Ureter (tissue), 1 donor: ENCODE measurements at places on chromosomes 7 and 10. TPM values are rescaled to one million over a fixed set of nuclear protein-coding genes. Genes with fewer than 3 reads are reported as not detected.

DNA sequence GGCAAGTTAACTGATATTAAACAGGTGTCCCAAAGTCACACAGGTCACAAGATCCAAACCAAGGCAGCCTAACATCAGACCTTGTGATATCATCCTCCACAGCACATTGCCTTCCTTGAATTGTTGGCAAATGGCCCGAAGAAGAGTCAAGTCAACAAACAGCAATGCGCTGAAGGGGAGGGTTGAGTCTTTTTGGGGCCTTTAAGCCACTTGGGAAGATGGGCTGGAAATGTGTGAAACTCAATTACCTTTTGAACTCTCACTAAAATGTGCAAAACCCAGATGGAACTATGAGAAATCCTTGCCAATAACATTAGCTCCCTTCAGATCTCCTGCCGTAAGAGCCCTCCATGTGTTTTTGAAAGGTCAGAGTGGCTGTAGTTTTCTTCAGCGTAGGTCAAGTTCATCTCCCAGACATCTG is 47.9 kb upstream of the STK17A start:
- DNase-seq: no peak

DNA sequence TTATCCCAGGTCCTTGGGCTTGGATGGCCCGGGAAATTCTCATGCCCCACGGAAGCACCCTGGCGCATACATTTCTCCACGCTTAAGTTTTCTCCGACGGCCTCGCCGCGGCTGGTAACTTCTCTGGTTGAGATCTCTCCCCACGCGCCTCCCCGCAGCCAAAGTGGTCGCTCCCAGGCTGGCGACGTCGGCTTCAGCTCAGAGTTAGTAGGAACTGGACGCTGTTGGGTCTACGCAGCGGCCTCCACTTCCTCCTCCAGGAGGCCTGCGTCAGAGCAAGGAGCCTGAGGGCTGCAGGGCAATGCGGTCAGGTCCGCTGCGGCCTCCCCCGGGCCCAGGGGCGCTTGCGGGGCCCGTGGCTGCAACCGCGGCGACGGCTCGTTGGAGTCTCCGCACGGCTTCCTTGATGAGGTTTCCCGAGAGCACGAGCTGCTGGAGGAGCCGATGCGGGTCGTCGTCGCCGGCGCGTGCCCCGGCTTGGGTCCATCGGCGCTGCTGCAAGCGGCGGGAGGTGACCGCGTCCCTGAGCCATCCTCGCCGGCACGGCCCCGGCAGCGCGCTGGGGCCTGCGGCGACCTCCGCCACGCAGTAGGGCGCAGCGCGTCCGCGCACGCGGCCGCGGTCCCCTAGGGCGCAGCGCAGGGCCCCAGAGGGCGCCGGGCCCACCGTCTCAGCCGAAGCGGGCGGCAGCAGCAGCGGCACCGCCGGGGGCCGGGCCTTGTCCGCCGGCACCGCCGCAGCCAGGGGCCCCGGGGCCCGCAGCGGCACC is 744 bp downstream of the FRAT2 start:
- peak; percentile 50 for DNase-seq

DNA sequence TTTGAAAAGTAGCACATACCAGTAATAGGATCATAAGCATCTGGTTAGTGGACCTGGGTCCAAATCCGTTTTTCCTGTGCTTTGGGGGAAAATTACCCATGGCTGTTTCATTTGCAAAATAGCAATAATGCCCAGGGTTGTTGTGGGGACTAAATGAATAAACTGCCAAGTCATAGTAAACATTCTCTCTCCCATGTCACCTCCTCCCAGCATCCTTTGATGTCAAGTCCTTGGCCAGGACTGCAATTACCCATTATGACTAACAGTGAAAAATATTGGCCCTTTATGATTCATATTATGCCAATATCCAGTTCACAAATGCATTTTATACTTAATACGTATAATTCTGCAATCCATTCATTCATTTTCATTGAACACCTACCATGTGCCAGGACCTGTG is 23.0 kb downstream of the TOMM7 start:
- DNase-seq: no peak

Gene NXPH1
- total RNA-seq: not detected

Gene SPDYE9
- total RNA-seq: not detected

- no peak for DNase-seq
These were observed 204.1 kb downstream of the PHTF2 start for GRCh38 chr7:78002715-78003114.

Gene LIPM
- not detected for total RNA-seq

DNA sequence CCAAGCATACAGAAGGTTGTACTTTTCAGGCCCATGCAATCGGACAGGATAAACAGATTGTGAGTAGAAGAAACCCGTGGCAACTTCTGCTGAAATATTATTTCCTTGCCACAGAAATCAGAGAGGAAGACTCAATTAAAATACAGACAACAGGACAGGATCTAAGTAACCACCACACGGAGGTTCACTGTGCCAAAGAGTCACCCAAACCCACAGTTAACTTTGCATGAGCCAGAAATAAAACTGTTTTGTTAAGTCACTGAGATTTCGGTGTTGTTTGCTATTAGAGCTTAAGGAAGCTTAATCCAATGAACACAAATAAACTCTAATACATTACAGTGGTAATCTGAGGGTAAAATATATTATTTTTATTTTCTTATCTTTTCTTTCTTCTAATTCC is 14.0 kb downstream of the PNPLA8 start:
- no peak for DNase-seq

Gene CDHR3
- total RNA-seq: 6.0 TPM

DNA sequence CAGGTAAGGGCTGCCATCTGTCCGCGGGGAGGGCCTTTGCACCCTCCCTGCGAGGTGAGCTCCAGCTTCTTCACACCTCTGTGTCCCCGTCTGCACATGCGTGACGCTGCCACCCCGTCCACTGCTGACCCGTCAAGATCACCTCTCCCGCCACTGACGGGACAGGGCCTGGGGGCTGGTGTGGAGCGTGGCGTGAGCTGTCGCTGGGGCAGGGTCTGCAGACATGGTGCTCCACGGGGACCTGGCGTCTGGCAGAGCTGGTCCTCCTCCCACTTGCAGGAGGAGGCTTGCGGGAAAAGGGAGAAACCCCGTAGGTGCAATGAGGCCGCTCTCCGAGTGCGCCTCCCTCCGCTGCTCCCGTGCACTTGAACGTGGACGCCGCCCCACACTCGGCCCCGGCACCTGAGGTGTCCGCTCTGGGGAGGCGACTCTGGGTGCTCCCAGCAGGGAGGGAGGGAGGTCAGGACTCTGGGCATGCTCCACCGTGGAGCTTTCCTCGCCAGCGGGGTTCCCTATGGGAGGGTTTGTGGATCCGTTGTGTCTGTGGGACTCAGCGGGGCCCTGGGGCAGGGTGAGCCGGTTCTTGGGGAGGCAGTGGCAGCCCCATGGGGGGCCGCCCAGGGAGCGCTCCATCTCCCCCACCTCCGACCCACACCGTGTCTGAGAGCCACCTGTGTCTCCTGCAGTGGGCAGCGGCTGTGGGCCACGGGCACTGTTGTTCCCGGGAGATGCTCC is 17.6 kb upstream of the DPYSL4 start:
- DNase-seq: no peak
